Aorta (tissue), 5 donors: ENCODE measurements at places on chromosomes 7 and 10.

GRCh38 chr7:128891110-128891941, 19.2 kb downstream of the KCP start:
- H3K27ac ChIP-seq, result no peak overlapping the region
- DNase-seq, result no peak
- H3K4me3 ChIP-seq, result no peak overlapping the region
- H3K36me3 ChIP-seq, result no peaks in the 10 kb centered on the region

- H3K4me1 ChIP-seq, result no peaks in the 10 kb centered on the region
- H3K36me3 ChIP-seq, result no peaks in the 10 kb centered on the region
- H3K27ac ChIP-seq, result no peak overlapping the region
- no peaks in the 10 kb centered on the region for H3K27me3 ChIP-seq
- no peak for DNase-seq
Observed at GRCh38 chr7:74311305-74311744, 22.1 kb downstream of the CLIP2 start.

- H3K36me3 ChIP-seq, result no peaks in the 10 kb centered on the region
- H3K27ac ChIP-seq, result no peak overlapping the region
- H3K4me3 ChIP-seq, result no peak overlapping the region
Observed at GRCh38 chr10:48759113-48759901, 74.6 kb downstream of the WDFY4 start.

- H3K4me3 ChIP-seq, result peak overlapping the region; percentile 1
- H3K36me3 ChIP-seq, result no peaks in the 10 kb centered on the region
- no peak overlapping the region for H3K27ac ChIP-seq
- no peak for DNase-seq
- no peaks in the 10 kb centered on the region for H3K4me1 ChIP-seq
Observed at GRCh38 chr7:30681815-30682211, 443 bp downstream of the CRHR2 start.

DNA sequence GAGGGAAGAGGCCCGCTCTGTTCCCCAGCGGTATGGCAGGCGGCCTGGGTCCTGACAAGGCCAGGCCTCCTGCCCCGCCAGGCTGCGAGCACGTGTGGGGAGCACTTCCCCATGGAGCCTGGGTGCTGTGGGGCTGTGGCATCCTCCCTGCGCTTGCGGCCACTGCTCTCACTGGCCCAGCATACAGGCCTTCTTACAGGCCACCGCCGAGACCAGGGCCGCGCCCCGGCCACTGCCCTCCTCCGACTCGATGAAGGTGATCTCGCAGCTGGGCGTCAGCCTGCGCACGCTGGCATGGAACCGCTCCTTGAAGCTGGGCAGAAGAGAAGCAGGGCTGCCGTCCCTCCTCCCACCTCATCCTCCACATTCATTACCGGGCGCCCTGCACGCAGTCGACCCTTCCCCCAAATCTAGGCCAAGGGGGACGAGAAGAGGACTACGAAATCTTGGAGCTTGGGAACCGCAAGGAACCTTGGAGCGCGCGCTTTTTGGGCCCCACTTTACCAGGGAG, 3.9 kb upstream of the MYL7 start:
- H3K4me1 ChIP-seq, result no peaks in the 10 kb centered on the region
- no peaks in the 10 kb centered on the region for H3K27me3 ChIP-seq
- H3K36me3 ChIP-seq, result no peaks in the 10 kb centered on the region
- H3K27ac ChIP-seq, result no peak overlapping the region

GRCh38 chr10:102086196-102086595, 21.0 kb downstream of the HPS6 start:
- no peak overlapping the region for H3K27ac ChIP-seq
- no peaks in the 10 kb centered on the region for H3K4me1 ChIP-seq
- DNase-seq, result no peak
- no peak overlapping the region for H3K4me3 ChIP-seq
- H3K36me3 ChIP-seq, result no peaks in the 10 kb centered on the region
